ENCODE measurements at places on chromosomes 2 and 18. TPM values are rescaled to one million over a fixed set of nuclear protein-coding genes. Genes with fewer than 3 reads are reported as not detected.

Gene CRYGD
- not detected for total RNA-seq

Gene CD226
- 0.06 TPM for total RNA-seq

Gene SLC40A1
- not detected for total RNA-seq

Gene C2orf66
- total RNA-seq = 0.43 TPM

DNA sequence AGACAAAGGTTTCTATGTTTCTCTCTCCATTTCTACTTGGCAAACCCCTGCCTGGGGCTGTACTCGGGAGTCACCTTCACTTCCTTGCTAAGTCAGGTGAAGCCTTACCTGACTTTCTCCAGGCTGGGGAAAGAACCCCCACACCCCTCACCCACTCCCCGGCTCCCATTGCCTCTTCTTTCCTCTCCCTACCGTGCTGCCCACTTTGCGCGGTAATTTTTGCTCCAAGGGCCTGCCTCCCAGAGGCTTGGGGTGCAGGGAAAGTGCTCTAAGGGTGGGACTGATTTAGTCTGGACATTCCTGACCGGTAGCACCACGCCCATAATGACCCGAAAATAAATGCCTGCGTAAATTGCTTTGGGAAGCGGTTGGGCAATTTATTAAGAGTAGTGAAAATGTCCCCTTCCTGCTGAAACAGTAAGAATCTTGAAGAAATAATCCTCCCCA is 49.1 kb upstream of the ATP6V1B1 start:
- H3K27me3 ChIP-seq = peaks cover 100% of the 10 kb centered on the region
- no peak overlapping the region for H3K27ac ChIP-seq
- peak; percentile 8 for DNase-seq
- H3K36me3 ChIP-seq = no peaks in the 10 kb centered on the region
- H3K4me1 ChIP-seq = peaks cover 5% of the 10 kb centered on the region
- no peak overlapping the region for H3K4me3 ChIP-seq

GRCh38 chr18:50559752-50560680 is at the start of gene MAPK4:
TSS of gene MAPK4 (plus strand) at chr18:50560087. CDS start at chr18:50663959, 103,872 bp downstream.
- no peak within 1 kb of the TSS for H3K27ac ChIP-seq
- peak within 1 kb of the TSS; percentile 92 for H3K4me3 ChIP-seq
- peak; percentile 79 for DNase-seq
- peaks cover 79% of the 10 kb centered on the region for H3K27me3 ChIP-seq

- no peak for DNase-seq
- no peaks in the 10 kb centered on the region for H3K36me3 ChIP-seq
- no peak overlapping the region for H3K27ac ChIP-seq
- H3K4me1 ChIP-seq = peaks cover 6% of the 10 kb centered on the region
- H3K27me3 ChIP-seq = no peaks in the 10 kb centered on the region
Measured at GRCh38 chr18:31646332-31647126, 37.9 kb downstream of the B4GALT6 start.

- no peaks in the 10 kb centered on the region for H3K4me1 ChIP-seq
- no peak overlapping the region for H3K27ac ChIP-seq
- no peaks in the 10 kb centered on the region for H3K36me3 ChIP-seq
Measured at GRCh38 chr2:160561551-160562295, 68.1 kb upstream of the RBMS1 start.

- H3K27ac ChIP-seq = no peak overlapping the region
- H3K4me3 ChIP-seq = peak overlapping the region; percentile 1
- peaks cover 20% of the 10 kb centered on the region for H3K4me1 ChIP-seq
Measured at GRCh38 chr2:109645412-109646184, 31.4 kb downstream of the SOWAHC start.

DNA sequence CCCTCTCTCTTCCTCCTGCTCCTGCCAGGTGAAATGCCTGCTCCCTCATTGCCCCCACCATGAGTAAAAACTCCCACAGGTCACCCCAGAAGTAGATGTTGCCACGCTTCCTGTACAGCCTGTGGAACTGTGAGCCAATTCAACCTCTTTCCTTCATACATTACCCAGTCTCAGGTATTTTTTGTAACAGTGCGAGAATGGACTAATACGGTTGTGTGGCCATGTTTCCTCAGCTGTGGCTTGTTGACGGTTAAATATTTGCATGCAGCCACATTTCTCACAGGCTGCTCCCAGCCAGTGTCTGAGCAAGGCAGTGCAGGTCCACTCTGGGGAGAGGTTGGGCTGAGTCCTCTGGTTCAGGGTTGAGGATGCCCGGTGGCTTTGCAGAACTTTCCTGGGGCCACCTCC is 27.8 kb upstream of the COPS8 start:
- no peaks in the 10 kb centered on the region for H3K36me3 ChIP-seq
- H3K27ac ChIP-seq = no peak overlapping the region
- no peaks in the 10 kb centered on the region for H3K27me3 ChIP-seq
- DNase-seq = no peak
- H3K4me3 ChIP-seq = no peak overlapping the region

GRCh38 chr18:13051159-13051558 is 60.0 kb downstream of the CEP192 start:
- H3K27me3 ChIP-seq = no peaks in the 10 kb centered on the region
- no peak for DNase-seq
- peaks cover 16% of the 10 kb centered on the region for H3K36me3 ChIP-seq
- no peak overlapping the region for H3K27ac ChIP-seq
- H3K4me3 ChIP-seq = no peak overlapping the region

All from neural progenitor cell (in vitro differentiated cells).